Activated CD4-positive, alpha-beta memory T cell treated with anti-CD3 and anti-CD28 coated beads for 36 hours (primary cell): ENCODE measurements at places on chromosomes 5 and 9. TPM values are rescaled to one million over a fixed set of nuclear protein-coding genes. Genes with fewer than 3 reads are reported as not detected.
A peak's percentile ranks its signal among the peaks of the same experiment; 100 is the strongest.

- H3K27me3 ChIP-seq = no peaks in the 10 kb centered on the region
- H3K4me1 ChIP-seq = peaks cover 51% of the 10 kb centered on the region
- H3K4me3 ChIP-seq = peak overlapping the region; percentile 88
- peak overlapping the region; percentile 76 for H3K27ac ChIP-seq
These were observed 743 bp downstream of the NR3C1 start for GRCh38 chr5:143402553-143403333.

- no peak for DNase-seq
- H3K36me3 ChIP-seq = no peaks in the 10 kb centered on the region
- no peak overlapping the region for H3K27ac ChIP-seq
- no peaks in the 10 kb centered on the region for H3K4me1 ChIP-seq
- H3K27me3 ChIP-seq = no peaks in the 10 kb centered on the region
These were observed 145.7 kb upstream of the ARRDC3 start for GRCh38 chr5:91528831-91529230.

DNA sequence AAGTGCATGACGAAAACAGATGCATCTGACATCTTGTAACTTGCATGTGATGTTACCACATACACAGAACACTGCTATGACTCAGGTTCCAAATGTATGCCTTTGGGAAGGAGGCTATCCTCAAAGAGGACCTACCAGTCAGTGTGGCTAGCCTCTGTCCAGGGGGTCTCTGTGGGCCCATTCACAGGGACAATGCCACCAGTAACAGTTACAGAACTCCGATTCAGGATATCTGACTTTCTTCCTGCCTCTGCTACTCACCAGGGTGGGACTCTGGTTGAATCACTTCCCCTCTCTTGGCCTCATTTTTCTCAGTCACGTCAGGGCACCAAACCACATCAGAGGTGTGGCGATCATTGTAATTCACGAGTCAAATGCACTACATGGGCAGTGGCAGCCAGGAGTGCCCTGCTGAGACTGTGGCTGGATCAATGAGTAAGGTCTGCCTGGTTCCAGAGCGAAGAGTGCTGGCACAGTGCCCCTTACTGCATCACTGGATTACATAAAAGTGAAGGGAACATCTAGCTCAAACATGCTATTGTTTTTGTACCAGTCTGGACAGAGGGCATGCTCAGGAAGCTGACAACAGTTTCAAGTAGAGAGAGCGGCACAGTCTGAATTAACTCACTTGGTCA, 13.2 kb downstream of the ATOX1 start:
- peak overlapping the region; percentile 69 for H3K27ac ChIP-seq
- H3K4me3 ChIP-seq = no peak overlapping the region
- H3K27me3 ChIP-seq = no peaks in the 10 kb centered on the region
- DNase-seq = peak; percentile 74

DNA sequence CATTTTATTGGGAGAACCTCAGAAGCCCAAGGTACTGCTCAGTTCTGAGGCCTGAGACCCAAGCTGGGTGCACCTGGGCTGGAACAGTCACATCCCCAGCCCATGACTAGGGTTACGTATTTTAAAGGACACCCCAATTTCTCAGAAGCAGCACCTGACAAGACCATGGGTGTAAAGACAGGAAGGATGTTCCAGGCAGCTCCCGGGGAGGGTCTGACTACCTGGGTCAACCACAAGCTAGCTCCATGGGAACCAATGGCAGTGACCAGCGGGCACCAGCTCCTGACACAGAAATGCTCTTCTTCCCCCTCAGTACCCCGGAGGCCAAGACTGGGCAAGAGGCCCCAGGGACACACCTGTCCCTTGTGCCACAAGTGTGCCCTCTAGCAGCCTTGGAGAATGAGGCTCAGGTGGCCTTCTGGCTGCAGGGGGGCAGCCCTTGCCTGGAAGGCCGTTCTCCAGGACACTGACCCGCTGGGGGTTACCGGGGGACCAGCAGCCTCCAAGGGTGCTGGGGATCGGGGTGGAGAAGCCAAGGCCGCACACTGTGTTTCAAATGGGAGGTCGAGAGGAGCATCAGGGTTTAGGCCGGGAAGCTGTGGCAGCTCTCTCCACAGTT, 52.6 kb downstream of the IPPK start:
- no peaks in the 10 kb centered on the region for H3K27me3 ChIP-seq
- DNase-seq = no peak
- no peak overlapping the region for H3K27ac ChIP-seq
- H3K36me3 ChIP-seq = peaks cover 22% of the 10 kb centered on the region
- H3K4me1 ChIP-seq = no peaks in the 10 kb centered on the region

DNA sequence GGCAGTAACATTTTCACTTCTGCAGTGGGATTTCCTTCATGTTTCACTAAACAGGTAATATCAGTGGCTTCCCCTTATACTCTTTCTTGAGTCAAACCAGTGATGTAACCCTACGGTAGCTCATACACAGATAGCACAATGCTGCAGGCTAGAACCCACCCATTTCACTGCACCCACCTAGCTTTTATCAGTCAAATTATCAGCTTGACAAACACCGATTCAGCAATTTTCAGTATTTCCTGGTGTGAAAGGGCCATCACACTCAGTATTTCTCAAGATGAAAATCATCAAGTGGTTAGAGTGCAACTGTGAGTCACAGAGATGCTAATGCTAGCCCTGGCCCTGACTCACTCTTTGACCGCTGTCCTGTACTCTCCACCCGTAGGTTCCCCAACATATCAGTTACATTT, 242.3 kb upstream of the PTGER4 start:
- H3K27me3 ChIP-seq = no peaks in the 10 kb centered on the region
- DNase-seq = peak; percentile 58
- peaks cover 3% of the 10 kb centered on the region for H3K36me3 ChIP-seq
- peaks cover 74% of the 10 kb centered on the region for H3K4me1 ChIP-seq

DNA sequence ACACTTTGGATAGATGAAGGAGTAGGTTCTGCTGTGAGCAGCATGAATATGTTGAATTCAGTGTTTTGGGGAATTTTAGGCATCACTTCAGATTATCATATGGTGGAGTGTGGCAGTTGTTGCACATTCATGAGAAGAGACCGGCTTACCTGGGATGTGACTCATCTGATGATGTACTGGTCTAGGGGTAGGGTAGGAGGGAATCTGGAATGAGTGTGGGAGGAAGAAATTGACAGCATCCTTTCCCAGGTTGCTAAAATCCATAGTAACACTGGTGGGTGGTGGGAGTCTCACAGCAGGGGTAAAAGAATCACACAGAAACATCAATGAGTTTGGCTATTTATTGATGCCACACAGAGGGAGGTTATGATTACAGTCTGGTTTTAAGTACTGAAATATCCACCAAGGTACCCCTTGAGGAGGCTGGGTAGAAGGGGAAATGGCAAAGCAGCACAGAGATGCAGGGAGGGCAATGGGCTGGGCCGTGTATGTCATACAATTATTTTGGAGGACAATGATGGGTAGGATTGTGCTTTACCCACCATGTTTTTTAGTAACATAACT, 82.5 kb downstream of the TARS1 start:
- no peak overlapping the region for H3K4me3 ChIP-seq
- H3K27ac ChIP-seq = no peak overlapping the region
- H3K36me3 ChIP-seq = no peaks in the 10 kb centered on the region
- DNase-seq = no peak

- no peak overlapping the region for H3K4me3 ChIP-seq
- H3K27me3 ChIP-seq = peaks cover 5% of the 10 kb centered on the region
- no peak overlapping the region for H3K27ac ChIP-seq
- H3K4me1 ChIP-seq = no peaks in the 10 kb centered on the region
- no peak for DNase-seq
These were observed 137.6 kb upstream of the ZNF618 start for GRCh38 chr9:113738496-113738892.

DNA sequence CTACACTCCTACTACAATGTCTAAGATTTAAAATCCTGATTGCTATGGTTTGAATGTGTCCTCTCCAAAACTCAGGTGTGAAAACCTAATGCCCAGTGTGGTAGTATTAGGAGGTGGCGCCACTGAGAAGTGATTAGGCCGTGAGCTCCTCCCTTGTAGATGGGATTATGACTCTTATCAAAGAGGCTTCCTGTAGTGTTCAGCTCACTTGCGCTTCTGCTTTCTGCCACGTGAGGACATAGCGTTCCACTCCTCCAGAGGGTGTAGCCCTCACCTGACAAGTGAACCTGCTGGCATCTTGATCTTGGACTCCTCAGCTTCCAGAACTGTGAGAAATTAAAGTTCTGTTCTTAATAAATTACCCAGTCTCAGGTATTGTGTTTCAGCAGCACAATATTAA, 33.0 kb upstream of the WHRN start:
- H3K27ac ChIP-seq = no peak overlapping the region
- H3K27me3 ChIP-seq = peaks cover 3% of the 10 kb centered on the region
- H3K4me3 ChIP-seq = no peak overlapping the region

DNA sequence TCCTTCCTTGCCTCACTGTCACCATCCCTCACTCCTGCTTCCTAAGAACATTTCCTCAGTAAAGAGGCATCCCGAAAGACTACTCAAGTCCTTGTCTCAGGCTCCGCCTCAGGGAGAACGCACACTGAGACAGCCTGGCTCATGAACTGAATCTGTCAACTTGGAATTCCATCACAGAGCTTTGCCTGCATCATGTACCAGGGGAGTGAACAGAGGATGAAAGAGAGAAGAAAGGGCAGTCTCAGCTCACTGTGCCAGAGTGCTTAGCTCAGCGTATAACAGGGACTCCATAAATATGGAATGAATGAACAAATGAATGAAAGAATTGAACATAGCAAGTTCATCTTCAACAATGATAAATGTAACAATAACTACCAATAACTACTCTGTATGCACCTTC, 68.7 kb upstream of the SLC1A3 start:
- no peaks in the 10 kb centered on the region for H3K36me3 ChIP-seq
- no peak for DNase-seq
- no peak overlapping the region for H3K27ac ChIP-seq
- peaks cover 6% of the 10 kb centered on the region for H3K27me3 ChIP-seq
- no peak overlapping the region for H3K4me3 ChIP-seq

DNA sequence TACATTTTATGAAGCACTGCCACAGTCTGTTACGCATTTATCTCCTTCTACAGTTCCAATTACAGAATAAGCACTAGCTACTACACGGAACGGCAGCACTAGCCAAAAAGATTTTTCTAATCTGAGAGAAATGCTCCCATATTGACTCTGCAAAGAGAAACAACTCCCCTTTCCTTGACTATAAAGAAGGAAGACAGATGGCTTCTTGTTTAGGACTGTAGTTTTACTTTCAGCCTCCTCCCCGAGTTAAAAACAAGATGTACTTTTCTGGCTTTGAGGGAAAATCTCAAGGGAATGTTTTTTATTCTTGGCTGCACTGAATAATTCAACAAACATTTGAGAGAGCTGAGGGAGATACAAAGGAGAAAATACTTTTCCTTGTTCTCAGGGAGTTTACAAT, 1.9 kb upstream of the SLC44A1 start:
- peaks cover 16% of the 10 kb centered on the region for H3K4me1 ChIP-seq
- no peak overlapping the region for H3K4me3 ChIP-seq
- no peaks in the 10 kb centered on the region for H3K36me3 ChIP-seq
- H3K27ac ChIP-seq = no peak overlapping the region
- H3K27me3 ChIP-seq = peaks cover 12% of the 10 kb centered on the region

DNA sequence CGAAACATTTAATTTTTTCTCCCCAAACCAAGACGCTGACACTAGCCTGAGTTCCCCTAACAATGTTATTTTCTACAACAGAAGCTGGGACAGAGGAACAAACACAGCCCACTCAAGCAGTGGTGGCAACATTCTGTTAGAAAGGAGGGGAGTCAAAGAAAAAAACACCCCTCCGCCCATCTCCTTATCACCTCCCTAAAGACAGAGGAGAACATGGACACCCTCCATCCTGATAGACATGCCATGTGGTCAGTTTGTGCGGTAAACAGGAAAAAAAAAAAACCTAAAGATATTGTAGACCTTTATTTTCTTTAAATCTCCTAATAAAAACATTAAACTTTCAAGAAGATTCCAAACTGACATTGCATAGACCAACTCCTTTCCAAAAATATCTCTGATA, 2.9 kb upstream of the DPM2 start:
- no peak overlapping the region for H3K4me3 ChIP-seq
- peaks cover 39% of the 10 kb centered on the region for H3K36me3 ChIP-seq
- peak overlapping the region; percentile 25 for H3K27ac ChIP-seq
- no peaks in the 10 kb centered on the region for H3K27me3 ChIP-seq

DNA sequence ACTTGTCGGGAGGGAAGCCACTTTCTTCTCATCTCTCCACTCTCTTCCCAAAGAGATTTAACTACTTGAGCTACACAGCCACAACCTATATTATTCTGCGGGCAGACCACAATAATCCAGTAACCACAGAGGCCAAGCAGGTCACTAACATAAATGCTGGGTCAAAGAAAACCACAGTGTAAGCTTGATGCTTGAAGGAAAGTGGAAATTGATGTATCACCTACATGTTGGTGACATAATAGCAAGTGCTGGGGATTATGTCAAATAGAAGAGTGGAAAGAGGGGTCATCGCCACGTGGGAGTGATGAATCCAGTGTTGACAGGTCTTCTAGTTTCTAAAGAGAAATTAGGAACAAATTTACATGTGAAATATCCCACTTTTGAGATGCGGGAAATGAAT, 40.9 kb downstream of the RFK start:
- H3K36me3 ChIP-seq = no peaks in the 10 kb centered on the region
- DNase-seq = no peak
- H3K4me3 ChIP-seq = no peak overlapping the region
- no peaks in the 10 kb centered on the region for H3K4me1 ChIP-seq
- H3K27ac ChIP-seq = no peak overlapping the region
- H3K27me3 ChIP-seq = peaks cover 3% of the 10 kb centered on the region

DNA sequence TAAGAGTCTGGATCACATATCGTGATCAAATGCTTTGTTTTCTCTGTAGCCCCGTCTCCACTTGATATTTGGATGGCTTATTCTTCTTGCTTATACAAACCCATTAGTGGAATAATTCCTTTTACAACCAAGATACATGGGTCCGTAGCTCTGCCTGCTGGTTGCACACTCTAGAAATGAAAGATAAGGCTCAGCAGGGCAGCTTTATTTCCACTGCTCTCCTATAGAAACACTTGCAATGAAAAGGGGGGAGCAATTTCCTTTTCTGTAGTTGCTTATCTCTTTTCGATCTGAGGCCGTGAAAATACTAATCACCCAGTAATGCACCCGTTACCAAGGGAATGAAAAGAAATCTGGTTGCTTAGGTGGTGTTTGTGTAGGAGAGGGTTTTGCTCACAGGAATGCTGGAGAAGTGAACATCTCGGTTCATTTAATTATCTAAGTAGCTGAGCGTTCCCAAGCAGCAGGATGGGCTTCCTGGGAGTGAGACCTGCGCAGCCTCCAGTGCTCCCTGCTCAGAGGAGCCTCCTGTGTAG, 131.7 kb downstream of the ADAMTS16 start:
- peaks cover 3% of the 10 kb centered on the region for H3K27me3 ChIP-seq
- no peak for DNase-seq
- no peaks in the 10 kb centered on the region for H3K4me1 ChIP-seq
- no peak overlapping the region for H3K27ac ChIP-seq
- H3K4me3 ChIP-seq = no peak overlapping the region

- peaks cover 4% of the 10 kb centered on the region for H3K27me3 ChIP-seq
- H3K36me3 ChIP-seq = no peaks in the 10 kb centered on the region
- no peak overlapping the region for H3K4me3 ChIP-seq
- DNase-seq = no peak
These were observed 27.0 kb downstream of the MAT2B start for GRCh38 chr5:163532171-163533084.

The IFNK gene
- not detected for total RNA-seq

The PGM5 gene
- total RNA-seq = not detected
